Psoas muscle (tissue), 8 donors: ENCODE measurements at places on chromosomes 7 and 10. TPM values are rescaled to one million over a fixed set of nuclear protein-coding genes. Genes with fewer than 3 reads are reported as not detected.

The NPFFR1 gene
- total RNA-seq = not detected

DNA sequence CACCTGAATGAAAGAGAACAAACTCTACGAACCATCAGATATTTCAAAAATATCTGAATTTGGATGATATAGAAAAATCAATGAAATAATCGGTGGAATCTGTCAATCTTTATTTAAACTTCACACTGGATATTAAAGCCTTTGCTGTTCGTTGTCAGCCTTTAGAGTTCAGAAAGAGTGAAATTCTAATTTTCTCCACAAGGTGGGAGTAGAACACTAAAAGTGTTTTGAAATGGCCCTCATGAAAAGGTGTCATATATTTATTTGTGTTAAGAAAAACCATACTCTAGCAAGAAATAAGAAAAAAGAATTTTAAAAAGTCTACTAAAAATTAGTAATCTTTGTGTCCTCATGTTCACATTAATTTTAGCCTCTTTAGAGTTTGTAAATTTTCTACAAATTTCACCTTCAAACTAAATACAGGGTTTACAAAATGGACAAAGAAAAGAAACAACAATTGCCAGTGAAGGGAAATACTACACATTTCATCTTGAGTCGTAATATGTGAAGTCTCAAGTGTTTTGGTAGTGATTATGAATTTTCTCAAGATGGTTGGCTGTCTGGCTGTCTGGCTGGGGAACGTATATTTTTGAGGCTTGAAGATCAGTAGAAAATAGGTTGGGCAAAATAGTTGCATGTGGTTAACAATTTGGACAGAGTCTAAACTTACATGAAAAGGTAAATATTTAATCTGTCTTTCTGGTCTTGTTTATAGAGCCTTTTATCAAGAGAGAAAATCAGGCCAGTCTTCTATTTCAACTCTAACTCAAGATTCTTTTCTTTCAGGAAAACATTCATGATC is 43.7 kb downstream of the DNAJB9 start:
- H3K27ac ChIP-seq = no peak overlapping the region
- H3K36me3 ChIP-seq = no peaks in the 10 kb centered on the region
- no peaks in the 10 kb centered on the region for H3K27me3 ChIP-seq
- DNase-seq = no peak
- H3K4me1 ChIP-seq = no peaks in the 10 kb centered on the region

- H3K27me3 ChIP-seq = no peaks in the 10 kb centered on the region
- H3K4me1 ChIP-seq = no peaks in the 10 kb centered on the region
- no peaks in the 10 kb centered on the region for H3K36me3 ChIP-seq
These were observed 78.0 kb upstream of the ANKRD1 start for GRCh38 chr10:90998733-90999511.

- H3K36me3 ChIP-seq = no peaks in the 10 kb centered on the region
- H3K4me1 ChIP-seq = peaks cover 41% of the 10 kb centered on the region
- DNase-seq = peak; percentile 84
- H3K27me3 ChIP-seq = no peaks in the 10 kb centered on the region
- peak overlapping the region; percentile 91 for H3K27ac ChIP-seq
- peak overlapping the region; percentile 60 for H3K4me3 ChIP-seq
These were observed 294.7 kb upstream of the PITRM1 start for GRCh38 chr10:3467052-3467951.

- no peak overlapping the region for H3K4me3 ChIP-seq
- DNase-seq = no peak
- no peaks in the 10 kb centered on the region for H3K27me3 ChIP-seq
- H3K4me1 ChIP-seq = peaks cover 59% of the 10 kb centered on the region
These were observed 74.8 kb downstream of the LCOR start for GRCh38 chr10:96906864-96907263.

The VIPR2 gene
- 3.4 TPM for total RNA-seq

The ZNF853 gene
- total RNA-seq = 10.5 TPM

The RGS10 gene
- 14.4 TPM for total RNA-seq

DNA sequence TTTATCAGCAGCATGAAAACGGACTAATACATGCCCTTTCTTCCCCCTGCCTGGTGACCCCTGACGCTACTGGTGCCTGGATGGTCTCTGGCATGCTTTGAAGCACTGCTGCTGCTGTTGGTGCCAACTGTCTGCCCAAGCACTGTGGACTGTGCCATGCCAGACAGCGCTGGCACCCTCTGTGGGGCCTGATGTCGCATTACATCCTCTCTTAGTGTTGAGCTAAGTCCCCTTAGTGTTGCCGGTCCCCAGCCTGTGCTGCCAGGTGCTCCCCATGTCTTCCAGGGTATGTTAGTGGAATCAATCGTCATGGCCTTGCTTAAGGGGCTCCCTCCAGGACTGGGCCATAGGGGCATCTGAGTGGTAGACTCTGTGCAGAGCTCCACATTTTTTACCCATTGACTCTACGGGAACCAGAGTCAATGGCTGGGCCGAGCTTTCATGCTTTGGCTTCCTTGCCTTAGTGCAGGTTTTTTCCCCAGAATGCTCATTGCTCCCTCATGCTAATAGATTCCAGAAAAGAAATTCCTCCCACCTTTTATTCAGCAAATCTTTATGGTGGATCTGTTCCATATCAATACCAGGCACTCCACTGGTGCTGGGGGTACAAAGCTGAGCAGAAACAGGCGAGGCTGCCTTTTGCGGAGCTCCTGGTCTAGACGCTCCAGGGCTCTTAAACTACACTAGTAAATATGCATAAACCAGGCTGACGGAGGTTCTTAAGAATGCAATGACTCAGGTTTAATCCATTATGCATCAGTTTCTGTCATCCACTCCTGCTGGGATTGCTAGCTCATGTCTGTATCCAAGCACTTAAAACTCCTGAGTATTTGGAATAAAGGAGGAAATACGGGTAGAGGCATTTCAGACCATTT is 21.8 kb upstream of the MRC1 start:
- no peaks in the 10 kb centered on the region for H3K27me3 ChIP-seq
- no peak overlapping the region for H3K27ac ChIP-seq

GRCh38 chr10:114876169-114876568 is 54.6 kb downstream of the FHIP2A start:
- no peak for DNase-seq
- H3K27me3 ChIP-seq = no peaks in the 10 kb centered on the region
- no peaks in the 10 kb centered on the region for H3K36me3 ChIP-seq
- no peaks in the 10 kb centered on the region for H3K4me1 ChIP-seq

The CRPPA gene
- 4.1 TPM for total RNA-seq

The MALRD1 gene
- total RNA-seq = not detected

The TMEM270 gene
- total RNA-seq = not detected

DNA sequence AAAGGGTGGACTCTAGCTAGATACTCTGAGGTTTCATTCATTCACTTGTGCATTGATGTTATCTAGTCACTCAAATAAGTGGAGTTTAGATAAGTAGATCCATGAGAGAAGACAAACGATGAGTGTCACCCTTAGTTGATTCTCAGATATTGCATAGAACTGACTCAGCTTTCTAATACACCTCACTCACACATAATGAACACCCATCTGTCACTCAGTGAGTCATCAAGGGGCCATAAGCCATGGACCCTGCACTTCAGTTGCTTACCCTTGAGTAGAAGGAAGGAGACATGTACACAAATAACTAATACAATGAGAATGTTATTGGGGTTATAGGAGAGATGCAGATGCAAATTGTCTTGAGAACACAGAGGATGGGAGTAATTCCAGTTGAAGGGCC is 163.8 kb downstream of the SORCS3 start:
- no peak overlapping the region for H3K4me3 ChIP-seq
- no peak overlapping the region for H3K27ac ChIP-seq
- no peaks in the 10 kb centered on the region for H3K36me3 ChIP-seq
- H3K4me1 ChIP-seq = no peaks in the 10 kb centered on the region
- no peak for DNase-seq
- H3K27me3 ChIP-seq = no peaks in the 10 kb centered on the region

The NPTX2 gene
- 1.3 TPM for total RNA-seq

GRCh38 chr7:4190010-4190981 is 491.8 kb upstream of the FOXK1 start:
- DNase-seq = peak; percentile 31
- no peaks in the 10 kb centered on the region for H3K36me3 ChIP-seq
- H3K27me3 ChIP-seq = no peaks in the 10 kb centered on the region
- no peak overlapping the region for H3K4me3 ChIP-seq
- no peaks in the 10 kb centered on the region for H3K4me1 ChIP-seq
